Activated CD8-positive, alpha-beta memory T cell treated with anti-CD3 and anti-CD28 coated beads for 4 hours (primary cell): ENCODE measurements at places on chromosomes 5 and 9.

DNA sequence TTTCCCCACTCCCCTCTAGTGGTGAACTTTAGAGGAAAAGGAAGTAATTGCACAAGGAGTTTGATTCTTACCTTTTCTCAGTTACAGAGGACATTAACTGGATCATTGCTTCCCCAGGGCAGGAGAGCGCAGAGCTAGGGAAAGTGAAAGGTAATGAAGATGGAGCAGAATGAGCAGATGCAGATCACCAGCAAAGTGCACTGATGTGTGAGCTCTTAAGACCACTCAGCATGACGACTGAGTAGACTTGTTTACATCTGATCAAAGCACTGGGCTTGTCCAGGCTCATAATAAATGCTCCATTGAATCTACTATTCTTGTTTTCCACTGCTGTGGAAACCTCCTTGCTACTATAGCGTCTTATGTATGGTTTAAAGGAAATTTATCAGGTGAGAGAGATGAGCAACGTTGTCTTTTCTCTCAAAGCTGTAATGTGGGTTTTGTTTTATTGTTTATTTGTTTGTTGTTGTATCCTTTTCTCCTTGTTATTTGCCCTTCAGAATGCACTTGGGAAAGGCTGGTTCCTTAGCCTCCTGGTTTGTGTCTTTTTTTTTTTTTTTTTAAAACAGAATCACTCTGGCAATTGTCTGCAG, 25.3 kb downstream of the SLC22A5 start:
- DNase-seq: no peak

DNA sequence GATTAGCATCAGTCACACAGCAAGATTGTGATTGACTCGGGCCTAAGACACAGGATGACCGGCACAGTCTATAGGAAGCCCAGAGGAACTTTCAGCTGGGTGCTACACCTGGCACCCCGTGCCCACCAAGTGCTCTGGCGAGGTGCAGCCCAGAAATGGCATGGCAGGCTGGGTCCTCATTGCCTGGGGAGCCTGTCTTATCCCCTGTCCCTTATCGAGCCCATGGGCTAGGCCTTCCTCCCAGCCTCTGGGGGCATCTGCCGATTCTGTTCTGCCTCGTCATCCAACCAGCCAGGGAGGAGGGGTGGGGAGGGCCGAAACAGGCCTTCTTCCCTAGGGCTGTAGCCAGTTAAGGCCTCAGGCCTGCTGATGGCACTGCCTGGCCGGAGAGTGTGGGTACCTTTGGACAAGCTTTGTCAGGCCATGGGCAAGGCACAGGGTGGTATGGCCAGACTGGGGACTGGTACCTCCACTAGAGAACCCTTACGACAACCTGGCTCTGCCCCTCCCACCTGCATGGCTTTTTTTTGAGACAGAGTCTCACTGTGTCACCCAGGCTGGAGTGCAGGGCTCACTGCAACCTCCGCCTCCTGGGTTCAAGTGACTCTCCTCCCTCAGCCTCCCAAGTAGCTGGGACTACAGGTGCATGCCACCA, 1.6 kb downstream of the GRK6 start:
- DNase-seq: no peak

- DNase-seq: no peak
Measured at GRCh38 chr5:137730336-137730735, 5.6 kb downstream of the KLHL3 start.

GRCh38 chr9:128495296-128495695, 9.2 kb upstream of the GLE1 start:
- DNase-seq: no peak

DNA sequence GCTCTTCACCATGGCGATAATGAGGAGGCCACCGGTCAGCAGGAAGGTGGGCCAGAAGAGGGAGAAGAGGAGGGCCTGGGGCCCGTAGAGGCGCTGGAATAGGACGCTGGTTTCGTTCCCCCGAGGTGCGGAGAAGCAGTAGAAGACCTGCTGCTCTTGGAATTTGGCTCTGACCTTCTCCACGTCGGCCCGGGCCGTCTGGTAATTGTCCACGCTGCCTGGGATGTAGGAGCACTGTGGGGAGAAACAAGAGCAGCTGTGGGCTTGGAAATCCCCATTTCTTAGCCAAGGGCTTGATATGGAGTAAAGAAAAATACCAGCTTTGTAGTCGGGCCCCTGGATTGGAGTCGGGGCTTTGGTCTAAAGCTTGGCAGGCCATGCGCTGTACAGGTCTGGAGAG, 10.4 kb downstream of the KCNMB1 start:
- no peak for DNase-seq

- no peak for DNase-seq
Measured at GRCh38 chr9:91221332-91221731, 140.4 kb downstream of the AUH start.

GRCh38 chr5:16549491-16550206, 67.1 kb downstream of the RETREG1 start:
- no peak for DNase-seq

- no peak for DNase-seq
Measured at GRCh38 chr5:150516011-150516410, 8.1 kb downstream of the NDST1 start.

DNA sequence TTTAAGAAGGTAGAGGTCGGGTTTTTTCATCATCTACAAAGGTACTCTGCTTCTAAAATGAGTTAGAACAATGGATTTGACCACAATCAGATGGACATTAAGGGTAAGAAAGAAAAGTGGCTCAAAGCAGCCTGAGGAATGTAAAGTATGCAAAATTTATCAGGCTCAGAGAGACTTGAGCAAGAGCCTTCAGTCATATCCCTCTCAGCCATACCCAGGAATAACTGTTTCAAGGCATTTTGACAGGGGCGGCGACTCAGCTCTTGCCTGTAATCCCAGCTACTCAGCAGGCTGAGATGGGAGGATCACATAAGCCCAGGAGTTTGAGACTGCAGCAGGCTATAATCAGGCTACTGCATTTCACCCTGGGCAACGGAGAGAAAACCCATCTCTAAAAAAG, 38.8 kb upstream of the ANXA2R start:
- DNase-seq: no peak

DNA sequence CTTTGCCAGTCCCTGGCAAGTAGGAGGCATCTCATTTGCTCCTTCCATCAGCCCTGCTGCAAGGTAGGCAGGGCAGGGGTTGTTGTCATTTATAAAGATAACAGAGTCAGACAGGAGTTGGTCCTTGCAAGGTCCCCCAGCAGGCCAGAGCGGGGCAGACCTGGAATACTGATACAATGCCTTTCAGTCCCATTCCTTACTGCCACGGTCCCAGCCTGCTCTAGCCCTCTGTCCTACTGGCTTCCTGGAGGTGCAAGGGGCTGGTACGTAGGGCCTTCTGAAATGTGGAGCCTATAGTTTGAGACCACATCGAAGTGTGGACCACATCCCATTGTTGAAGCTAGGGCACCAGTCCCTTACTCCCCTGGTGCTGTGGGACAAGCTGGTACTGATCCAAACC, 42.8 kb upstream of the PITX1 start:
- no peak for DNase-seq

- no peak for DNase-seq
Measured at GRCh38 chr5:112951124-112951702, 25.4 kb upstream of the DCP2 start.

DNA sequence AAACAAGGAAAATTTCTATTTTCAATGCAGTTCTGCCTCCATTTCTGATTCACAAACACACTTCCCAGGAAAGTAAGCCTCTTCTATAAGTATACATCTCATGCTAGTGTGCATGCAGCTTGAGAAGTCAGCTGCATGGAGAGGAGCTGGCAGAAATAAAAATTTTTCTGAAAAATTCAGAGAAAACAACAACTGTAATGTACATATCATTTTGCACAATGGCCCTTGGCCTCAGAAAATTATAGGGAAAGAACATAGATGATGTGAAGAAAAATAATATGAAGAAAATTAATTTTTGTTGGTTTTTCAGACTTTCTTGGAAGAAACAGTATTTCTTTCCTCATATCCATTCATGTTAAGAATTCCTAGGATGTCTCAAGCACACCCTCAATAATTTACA, 277.8 kb upstream of the ADRA1B start:
- no peak for DNase-seq

DNA sequence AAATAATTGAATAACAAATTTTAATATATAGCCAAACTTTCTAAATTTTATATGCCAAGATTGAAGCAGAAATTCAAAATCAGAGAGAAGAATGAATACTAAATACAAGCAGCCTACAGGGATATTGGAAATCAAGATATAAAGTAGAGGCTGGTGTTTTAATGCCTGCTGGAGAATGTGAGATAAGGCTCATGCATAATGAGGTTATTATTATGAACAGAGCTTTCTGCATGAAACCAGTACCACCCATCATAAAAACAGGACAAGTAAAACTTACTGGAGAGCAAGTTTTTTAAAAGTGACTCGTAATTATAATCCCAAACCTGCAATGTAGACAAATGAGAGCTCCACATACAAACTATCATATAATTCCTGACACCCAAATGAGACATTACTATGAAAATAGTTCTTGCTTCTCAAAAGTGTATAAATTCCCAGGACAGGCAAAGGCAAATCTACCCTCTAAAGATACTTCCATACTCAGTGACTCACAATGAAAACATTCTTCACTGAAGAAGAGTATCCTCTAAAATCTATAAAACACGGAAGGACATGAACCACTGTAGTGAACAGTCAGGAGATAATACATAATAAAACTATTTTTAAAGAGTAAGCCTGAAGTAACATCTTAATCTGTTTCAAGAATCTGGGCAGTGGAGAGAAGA, 532.0 kb upstream of the GRAMD2B start:
- DNase-seq: no peak
